Gastrocnemius medialis (tissue), 4 donors: ENCODE measurements at places on chromosomes 6 and 20. TPM values are rescaled to one million over a fixed set of nuclear protein-coding genes. Genes with fewer than 3 reads are reported as not detected.
A peak's percentile ranks its signal among the peaks of the same experiment; 100 is the strongest.

DNA sequence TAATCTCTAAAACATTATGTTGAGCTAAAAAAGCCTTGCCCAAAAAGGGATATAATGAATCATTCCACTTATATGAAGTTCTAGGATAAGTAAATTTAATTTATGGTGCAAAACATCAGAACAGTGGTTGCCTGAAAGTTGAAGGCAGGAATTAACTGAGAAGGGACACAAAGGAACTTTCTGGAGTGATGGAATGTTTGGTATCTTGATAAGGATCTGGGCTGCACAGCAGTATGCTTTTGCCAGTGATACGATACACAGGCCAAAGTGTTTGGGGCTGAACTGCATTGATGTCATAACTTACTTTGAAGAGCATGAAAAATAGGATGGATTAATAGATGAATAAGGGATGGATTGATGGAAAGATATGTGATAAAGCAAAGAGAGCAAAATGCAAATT is 146.1 kb upstream of the LRFN2 start:
- H3K4me3 ChIP-seq, result no peak overlapping the region
- H3K27me3 ChIP-seq, result no peaks in the 10 kb centered on the region
- no peak overlapping the region for H3K27ac ChIP-seq
- no peaks in the 10 kb centered on the region for H3K36me3 ChIP-seq
- DNase-seq, result no peak

PRL gene
- not detected for total RNA-seq

DNA sequence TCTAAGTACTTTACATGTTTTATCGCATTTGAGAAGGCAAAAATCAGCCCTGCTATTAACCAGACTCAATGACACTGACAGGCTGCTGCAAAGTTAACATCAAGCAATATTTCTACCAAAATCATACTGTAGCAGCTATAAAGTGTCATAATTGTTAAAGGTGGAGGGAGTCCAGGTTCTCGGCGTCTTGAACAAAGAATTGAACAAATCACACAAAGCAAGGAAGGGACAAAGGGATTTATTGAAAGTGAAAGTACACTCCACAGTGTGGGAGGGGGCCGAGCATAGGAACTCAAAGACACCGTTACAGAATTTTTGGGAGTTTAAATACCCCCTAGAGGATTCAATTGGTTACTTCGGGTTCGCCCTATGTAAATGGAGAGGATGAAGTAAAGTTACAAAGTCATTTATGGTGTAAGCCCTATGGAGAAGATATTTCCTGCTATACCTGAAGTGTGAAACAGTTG is 12.9 kb upstream of the ZNF391 start:
- H3K36me3 ChIP-seq, result no peaks in the 10 kb centered on the region
- peak overlapping the region; percentile 22 for H3K27ac ChIP-seq
- peaks cover 6% of the 10 kb centered on the region for H3K4me1 ChIP-seq

- no peaks in the 10 kb centered on the region for H3K27me3 ChIP-seq
- no peak overlapping the region for H3K4me3 ChIP-seq
- no peaks in the 10 kb centered on the region for H3K4me1 ChIP-seq
- DNase-seq, result no peak
- H3K27ac ChIP-seq, result no peak overlapping the region
Measured at GRCh38 chr6:80543598-80544222, 437.2 kb downstream of the BCKDHB start.

DNA sequence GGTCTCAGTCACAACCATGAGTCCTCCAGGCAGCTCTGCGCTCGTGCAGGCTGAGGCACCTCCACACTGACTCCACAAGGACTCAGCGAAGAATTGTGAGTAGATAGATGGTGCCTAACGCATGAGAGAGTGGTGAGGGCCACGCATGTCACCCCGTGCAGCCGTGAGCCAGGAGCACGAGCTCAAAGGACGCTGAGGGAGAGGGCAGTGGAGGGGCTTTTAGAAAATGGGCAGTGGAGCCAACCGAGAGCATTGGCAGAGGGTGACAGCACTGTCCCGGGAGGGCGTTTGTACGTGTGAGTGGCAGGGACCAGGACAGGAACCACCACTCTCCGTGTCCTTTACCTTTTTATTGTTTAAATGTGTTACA is 105.6 kb downstream of the PSMB1 start:
- no peaks in the 10 kb centered on the region for H3K27me3 ChIP-seq
- no peak overlapping the region for H3K4me3 ChIP-seq
- no peak for DNase-seq
- H3K36me3 ChIP-seq, result no peaks in the 10 kb centered on the region
- H3K27ac ChIP-seq, result no peak overlapping the region
- no peaks in the 10 kb centered on the region for H3K4me1 ChIP-seq
